ENCODE measurements at places on chromosomes 12 and 14.

DNA sequence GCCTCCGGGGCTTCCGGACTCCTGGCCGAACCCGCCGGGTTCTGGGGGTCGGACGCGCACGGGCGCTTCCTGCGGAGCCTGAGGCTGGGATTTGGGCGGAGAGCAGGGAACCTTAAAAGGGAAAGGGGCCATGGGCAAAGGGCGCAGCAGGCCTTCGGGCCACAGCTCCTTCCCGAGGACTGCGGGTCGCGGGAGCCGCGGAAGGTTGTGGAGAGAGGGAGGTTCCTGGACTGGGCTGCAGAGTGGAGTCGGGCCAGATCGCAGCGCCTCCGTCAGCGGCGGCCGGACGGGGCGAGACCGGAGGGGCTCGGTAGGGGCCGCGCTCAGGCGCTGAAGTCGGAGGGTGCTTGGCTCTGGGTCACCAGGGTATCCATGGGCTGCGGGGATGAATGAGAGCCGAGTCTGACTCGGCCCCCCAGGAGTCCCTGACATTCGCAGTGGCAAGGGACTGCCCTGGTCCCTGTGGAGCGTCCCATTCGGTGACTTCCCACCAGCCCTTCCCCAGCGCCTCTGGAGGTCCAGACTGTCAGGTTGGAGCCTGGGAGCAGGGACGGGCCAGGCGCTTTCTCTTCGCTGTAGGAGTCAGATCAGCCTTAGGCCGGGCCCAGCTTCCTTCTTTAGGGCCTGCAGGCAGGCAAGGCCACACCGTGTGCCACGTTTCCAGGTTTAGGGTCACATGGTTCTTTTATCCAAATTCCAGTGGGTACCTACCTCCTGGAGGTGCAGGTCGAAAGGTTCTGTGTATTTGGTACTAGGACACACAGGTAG lies 938 bp upstream of the SLC25A29 start:
- DNase-seq: no peak

DNA sequence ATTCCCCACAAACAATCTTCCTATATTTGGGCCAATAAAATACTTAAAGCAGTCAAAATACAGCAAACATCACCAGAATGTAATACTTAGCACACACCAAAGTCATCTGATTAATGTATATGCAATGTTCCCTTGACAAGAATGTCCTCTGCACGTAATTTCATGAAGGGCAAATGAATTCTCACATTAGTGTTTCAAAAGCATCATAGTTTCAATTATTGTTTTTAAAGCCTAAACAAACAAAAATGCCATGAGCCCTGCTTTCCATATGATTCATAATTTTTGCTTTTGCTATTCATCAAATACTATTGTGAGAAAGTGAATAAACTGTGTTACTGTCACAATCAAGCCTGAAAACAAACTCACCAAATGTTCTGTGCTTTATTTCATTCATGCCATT lies 156.0 kb downstream of the EPS8 start:
- DNase-seq: no peak

DNA sequence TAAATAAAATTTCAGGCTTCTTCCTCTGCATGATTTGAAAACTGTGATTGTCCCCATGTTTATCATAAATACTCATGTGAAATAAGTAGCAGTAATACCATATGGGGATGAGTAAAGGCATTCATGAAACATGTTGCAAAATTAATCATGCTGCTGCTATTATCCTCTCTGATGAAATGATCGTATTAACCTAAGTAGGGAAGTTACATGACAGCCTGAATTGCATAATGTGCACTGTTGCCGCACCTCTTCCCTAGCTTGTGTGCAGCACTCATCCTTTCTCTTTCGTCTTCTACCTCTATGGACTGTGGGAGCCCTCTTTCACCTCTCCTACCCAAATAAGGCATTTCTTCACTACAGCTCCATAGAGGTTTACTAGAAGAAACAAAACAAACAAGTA lies 367.6 kb downstream of the SOX5 start:
- DNase-seq: no peak

GRCh38 chr12:51886021-51886710 lies 1.7 kb upstream of the ANKRD33 start:
- DNase-seq: peak; percentile 80

- no peak for DNase-seq
These were observed 696.3 kb downstream of the TMEM121 start for GRCh38 chr14:106222731-106223130.

GRCh38 chr12:39127401-39127800 lies 222.0 kb upstream of the CPNE8 start:
- DNase-seq: peak; percentile 79

- DNase-seq: no peak
These were observed 98.8 kb downstream of the CCDC92 start for GRCh38 chr12:123873793-123874192.

- DNase-seq: peak; percentile 45
These were observed 2.7 kb upstream of the TRAF3 start for GRCh38 chr14:102774391-102775153.

GRCh38 chr14:71070169-71070568 lies 162.9 kb downstream of the PCNX1 start:
- DNase-seq: no peak

DNA sequence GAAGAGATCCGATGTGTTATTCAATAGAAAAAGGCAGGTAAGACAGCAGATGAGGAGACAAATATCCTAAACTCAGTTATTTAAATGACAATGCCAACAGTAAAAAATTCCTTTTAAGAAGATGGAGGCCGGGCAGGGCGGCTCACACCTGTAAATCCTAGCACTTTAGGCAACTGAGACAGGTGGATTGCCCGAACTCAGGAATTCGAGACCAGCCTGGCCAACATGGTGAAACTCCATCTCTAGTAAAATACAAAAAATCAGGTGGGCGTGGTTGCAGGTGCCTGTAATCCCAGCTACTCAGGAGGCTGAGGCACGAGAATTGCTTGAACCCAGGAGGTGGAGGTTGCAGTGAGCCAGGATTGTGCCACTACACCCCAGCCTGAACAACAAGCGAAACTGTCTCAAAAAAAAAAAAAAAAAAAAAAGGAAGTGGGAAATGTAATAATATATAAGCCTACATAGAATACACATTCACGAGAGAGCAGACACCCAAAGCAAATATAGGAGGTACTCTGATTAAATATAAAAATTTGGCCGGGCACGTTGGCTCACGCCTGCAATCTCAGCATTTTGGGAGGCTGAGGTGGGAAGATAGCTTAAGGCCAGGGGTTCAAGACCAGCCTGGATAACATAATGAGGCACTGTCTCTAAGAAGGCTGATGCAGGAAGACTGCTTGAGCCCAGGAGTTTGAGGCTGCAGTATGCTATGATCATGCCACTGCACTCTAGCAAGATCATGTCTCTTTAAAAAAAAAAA lies 19.0 kb downstream of the CORO1C start:
- no peak for DNase-seq

DNA sequence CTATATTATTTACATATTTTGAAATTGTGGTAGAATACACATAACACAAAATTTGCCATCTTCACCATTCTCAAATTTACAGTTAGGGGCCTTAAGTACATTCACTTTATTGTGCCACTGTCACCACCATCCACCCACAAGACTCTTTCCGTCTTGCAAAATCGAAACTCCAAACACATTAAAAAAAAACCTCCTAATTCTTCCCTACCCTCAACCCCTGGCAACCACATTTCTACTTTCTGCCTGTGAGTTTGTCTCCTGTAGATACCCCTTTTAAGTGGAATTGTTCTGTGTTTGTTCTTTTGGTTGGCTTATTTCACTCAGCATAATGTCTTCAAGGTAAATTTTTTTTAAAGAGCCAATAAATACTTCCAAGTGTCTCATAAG lies 31.6 kb upstream of the AMIGO2 start:
- no peak for DNase-seq

GRCh38 chr14:91862417-91862816 lies 4.9 kb downstream of the TC2N start:
- DNase-seq: no peak

DNA sequence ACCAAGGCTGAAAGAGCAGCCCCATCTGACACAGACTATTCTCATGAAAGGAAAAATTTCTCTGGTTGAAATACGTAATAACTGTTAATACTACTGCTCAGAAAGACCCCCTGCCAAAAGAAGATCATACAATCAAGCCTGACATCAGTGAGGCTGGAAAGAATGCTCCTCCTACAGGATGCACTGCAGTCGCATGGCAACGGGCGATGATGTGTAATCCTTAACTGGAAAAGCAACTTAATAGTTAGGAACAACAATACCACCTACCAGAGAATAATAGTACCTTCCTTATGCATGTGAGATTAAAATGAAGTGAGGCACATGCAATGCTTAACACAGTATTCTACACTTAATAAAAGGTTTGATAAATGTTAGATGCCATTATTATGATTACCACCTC lies 1.2 kb upstream of the GOLGA5 start:
- no peak for DNase-seq

GRCh38 chr12:104603545-104603973 lies 146.8 kb downstream of the CHST11 start:
- DNase-seq: peak; percentile 40

GRCh38 chr12:45305907-45306306 lies 90.0 kb downstream of the ANO6 start:
- DNase-seq: no peak

- no peak for DNase-seq
These were observed 5.8 kb downstream of the JDP2 start for GRCh38 chr14:75433631-75434071.

DNA sequence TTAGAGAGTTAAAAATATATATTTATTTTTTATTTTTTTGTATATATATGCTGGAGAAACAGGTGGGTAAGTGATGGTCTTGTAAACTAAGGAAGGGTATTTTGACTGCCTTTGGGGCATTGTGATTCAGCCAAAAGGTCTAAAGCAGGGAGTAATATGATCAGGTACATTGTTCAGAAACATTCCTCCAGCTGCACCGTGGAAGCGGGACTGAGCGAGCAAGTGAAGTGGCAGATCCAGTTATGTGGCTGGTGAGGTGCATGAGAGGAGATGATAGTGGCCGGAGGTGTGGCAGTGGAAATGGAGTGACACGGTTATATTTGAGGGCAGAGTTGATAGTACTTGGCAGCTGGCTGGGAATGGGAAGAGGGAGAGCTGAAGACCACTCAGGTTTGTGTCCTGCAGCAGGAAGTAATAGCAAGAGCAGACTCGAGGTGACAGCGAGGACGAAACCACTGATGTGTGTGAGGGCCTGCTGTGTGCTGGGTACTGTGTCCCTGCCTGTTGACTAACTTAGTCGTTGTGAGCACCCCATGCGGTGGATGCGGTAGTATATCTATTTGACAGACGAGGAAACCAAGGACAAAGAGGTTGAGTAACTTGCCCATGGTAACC lies 39.2 kb downstream of the EID3 start:
- no peak for DNase-seq

DNA sequence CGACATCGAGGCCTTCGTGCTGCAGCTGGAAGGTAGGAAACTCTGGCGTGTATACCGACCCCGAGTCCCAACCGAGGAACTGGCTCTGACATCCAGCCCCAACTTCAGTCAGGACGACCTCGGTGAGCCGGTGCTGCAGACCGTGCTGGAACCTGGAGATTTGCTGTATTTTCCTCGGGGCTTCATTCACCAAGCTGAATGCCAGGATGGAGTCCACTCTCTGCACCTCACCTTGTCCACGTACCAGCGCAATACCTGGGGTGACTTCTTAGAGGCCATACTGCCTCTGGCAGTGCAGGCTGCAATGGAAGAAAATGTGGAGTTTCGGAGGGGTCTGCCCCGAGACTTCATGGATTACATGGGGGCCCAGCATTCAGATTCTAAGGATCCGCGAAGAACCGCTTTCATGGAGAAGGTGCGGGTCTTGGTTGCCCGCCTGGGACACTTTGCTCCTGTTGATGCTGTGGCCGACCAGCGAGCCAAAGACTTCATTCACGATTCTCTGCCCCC lies 1.4 kb downstream of the RIOX1 start:
- no peak for DNase-seq

- DNase-seq: no peak
These were observed 4.3 kb upstream of the GPR132 start for GRCh38 chr14:105069522-105069870.

- DNase-seq: no peak
These were observed 1.6 kb downstream of the LRRC74A start for GRCh38 chr14:76827696-76828296.

DNA sequence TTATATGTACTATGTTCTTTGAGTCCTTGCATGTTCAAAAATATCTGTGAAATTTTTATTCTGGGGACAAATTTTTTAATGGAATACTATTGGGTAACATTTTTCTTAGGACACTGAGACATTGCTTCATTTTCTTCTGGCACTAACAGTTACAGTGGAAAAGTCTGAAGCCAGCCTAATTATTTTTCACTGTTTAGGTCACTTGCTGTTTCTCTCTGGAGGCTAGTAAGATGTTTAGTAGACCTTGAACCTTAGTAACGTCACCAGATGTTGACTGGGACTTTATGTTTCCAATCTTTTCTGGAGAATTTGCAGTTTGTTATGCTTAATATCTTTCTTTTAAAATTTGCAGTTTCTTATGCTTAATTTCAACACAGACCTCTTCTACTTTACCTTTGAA lies 12.3 kb upstream of the EPYC start:
- DNase-seq: no peak

- no peak for DNase-seq
These were observed 361.5 kb downstream of the PRKD1 start for GRCh38 chr14:29566194-29566593.

DNA sequence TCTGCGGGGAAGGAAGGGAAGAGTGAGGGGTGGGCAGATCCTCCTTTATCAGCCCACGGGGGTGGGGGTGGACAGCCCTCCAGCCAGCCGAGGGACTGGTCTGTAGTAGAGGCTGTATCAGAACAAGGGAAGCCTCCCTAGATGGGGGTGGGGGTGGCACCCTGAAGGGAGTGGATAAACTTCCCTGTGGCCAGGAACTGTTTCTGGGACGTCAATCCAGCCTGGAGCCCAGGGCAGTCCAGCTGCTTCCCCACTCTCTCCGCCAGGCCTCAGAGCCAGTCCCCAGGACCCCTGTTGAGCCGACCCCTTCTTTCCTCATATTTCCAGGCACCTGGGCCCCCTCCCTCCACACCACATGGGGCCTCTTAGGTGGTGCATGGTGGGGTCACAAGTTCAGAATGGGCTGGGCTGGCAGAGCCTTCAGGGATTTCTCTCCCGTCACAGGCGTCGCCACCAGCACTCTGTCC lies 6.7 kb downstream of the PLD4 start:
- no peak for DNase-seq

- DNase-seq: peak; percentile 75
These were observed 4.5 kb downstream of the NOP2 start for GRCh38 chr12:6563448-6564050.

DNA sequence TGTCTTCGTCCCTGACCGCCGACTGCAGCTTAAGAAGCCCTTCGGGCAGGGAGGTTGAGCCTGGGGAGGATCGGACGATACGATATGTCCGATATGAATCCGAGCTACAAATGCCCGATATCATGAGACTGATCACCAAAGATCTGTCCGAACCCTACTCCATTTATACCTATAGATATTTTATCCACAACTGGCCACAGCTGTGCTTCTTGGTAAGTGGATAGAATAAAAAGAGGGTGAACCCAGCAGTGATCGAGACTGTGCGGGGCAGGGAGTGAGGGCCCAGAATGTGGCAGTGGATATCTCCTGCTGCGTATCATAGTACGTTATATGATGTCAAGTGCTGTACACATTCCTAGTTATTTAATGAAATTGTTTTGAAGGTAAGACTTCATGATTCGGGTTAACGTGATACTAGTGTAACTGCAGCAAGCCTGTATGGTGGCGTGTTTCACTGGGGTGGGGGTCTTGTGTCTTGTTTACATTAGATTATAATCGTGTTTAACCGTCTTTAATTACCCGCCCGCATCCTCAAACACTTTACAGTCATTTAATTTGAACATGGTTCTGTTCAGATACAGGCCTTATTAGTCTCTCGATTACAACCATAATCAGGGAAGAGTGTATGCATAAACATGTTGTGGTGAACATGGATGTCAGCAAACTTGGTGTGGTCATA lies 1.3 kb downstream of the NAA30 start:
- DNase-seq: peak; percentile 11

GRCh38 chr12:110540048-110540447 lies 37.9 kb downstream of the RAD9B start:
- no peak for DNase-seq
